ENCODE measurements at places on chromosomes 1 and 21.

DNA sequence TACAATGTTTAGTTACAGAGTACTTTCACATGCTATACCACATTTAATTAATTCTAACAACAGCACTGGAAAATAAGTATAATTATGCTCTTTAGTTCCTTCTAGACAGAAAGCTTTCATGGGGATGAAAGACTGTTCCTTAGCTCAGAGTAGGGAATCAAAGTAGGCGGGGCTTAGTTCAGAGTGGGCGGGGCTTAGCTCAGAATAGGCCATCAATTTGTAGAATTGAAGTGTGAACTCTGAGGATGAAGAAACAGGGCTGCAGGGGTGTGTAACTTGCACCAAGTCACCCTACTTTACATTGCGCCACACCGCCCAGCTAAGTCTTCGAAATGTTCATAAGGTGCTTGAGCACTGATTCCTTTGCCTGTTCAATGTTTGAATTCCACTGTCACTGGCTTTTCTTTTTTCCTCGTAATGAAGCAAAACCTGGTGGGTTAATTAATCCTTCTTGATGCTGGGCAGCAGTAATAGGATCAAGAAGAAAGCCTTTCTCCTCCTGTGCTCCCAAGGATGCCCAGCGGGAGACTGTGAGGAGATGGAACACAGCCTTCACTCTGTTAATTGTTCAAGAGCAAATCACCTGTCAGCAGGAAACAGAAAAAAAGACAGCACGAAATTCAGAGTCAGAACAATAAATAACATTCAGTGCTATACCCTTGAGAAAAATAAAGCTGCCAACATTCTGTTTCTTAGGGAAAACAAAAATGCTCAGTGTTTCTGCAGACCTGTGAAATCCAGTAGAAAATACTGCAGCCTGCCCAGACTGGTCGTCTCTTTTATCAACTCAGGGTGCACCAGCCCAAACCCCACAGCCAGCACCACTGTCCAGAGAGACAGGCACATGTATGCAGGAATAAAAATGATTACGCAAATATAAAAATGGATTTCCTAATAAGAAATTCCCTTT lies 66.5 kb upstream of the CAMK1G start:
- no peak for DNase-seq

- no peak for DNase-seq
Measured at GRCh38 chr1:235566084-235566483, 61.8 kb upstream of the B3GALNT2 start.

DNA sequence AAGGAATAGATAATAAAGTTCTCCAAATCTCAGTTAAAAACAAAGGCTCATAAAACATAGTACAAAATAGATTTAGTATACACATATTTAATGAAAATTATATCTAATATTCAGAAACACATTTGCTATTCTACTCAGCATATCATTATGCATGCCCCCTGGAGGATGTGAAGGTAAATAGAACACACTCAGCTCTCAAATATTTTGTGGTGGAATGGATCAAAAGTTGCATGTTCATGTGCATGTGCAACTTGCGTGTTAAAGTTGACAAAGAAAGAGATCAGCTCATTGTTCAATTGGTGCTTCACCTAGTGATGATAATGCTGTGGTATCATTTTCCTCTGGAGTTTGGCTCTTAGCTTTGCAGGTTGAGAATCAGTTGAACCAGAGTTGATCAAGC lies 4.9 kb upstream of the ZNF644 start:
- no peak for DNase-seq

DNA sequence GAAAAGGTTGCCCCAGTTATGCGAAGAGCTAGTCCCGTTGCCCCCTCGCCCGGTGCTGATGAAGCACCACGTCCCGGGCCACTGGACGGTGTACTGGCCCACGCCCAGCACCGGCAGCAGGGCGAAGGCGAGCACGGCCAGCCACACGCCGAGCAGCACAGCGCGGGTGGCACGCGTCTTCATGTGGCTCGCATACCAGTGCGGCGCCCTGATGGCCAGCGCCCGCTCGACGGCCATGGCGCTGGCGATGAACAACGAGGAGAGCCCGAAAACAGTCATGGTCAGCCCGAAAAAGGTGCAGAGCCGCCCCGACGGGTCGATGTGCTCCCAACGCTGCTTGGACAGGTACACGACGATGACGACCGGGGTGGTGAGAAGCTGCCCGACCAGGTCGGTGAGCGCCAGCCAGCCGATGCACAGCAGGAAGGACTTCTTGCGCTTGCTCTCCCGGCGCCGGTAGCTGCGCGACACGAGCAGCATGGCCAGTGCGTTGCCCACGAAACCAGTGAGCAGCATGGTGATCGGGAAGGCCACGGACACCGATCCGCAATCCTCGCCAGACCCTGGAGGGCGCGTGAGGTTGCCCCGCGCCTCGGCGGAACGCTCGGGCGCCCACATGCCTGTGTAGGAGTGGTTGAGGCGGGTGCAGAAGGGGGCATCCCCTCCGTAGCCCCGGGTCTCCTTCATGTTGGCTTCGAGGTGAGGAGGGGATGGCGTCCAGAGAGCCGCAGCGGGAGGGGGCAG lies 553 bp downstream of the PTGER3 start:
- no peak for DNase-seq

- no peak for DNase-seq
Measured at GRCh38 chr1:235937123-235937522, 70.4 kb upstream of the LYST start.
